Stimulated activated CD4-positive, alpha-beta T cell treated with anti-CD3 and anti-CD28 coated beads, Interleukin-1b, Interleukin-23, amount 100 ng/mL, for 1 hour (primary cell): ENCODE measurements at places on chromosomes 6 and 20.
A peak's percentile ranks its signal among the peaks of the same experiment; 100 is the strongest.

DNA sequence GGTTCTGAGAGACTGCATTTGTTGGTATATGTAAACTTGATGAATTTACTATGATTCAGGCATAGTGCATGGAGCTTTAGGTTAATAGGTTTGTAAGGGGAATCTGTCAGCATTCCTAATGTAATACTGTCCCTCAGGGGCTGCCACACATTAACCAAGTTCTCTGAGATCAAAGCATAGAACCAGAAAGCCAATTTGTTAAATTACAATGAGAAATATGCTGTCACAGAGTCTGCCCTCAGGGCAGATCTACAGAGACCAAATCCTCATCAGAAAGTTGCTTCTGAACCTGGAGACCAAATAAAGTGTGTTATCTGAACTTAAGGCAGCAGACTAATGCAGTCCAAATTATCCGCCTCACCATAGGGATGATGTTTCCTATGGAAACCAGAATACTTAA, 250.8 kb upstream of the HTR1E start:
- DNase-seq, result no peak

GRCh38 chr20:17666481-17666880, 15.6 kb downstream of the RRBP1 start:
- no peak for DNase-seq

GRCh38 chr6:144033816-144034735, 26.0 kb upstream of the PLAGL1 start:
- DNase-seq, result no peak

- DNase-seq, result no peak
Observed at GRCh38 chr6:45478240-45478639, 100.5 kb upstream of the SUPT3H start.

DNA sequence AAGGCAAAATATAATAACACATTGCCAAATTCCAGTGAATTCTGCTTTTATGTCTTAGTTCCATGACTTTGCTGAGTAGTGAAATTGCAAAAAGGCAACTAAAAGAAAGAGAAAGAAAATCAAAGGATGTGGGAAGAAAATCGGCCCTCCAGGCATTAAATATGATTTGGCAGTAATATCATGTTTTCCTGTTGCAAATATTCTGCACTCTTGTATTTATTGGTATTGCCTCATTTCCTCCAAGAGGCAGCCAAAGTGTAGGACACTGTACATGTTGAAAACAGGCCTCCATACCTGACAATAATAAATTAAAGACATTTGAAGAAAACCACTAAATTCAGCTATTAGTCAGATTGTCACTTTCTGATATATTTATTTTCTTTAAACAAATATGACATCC, 460.0 kb upstream of the NOX3 start:
- no peak for DNase-seq

GRCh38 chr6:128032042-128032441, 131.2 kb upstream of the THEMIS start:
- DNase-seq, result no peak

GRCh38 chr6:157464653-157465535, 83.9 kb downstream of the ZDHHC14 start:
- DNase-seq, result no peak

GRCh38 chr6:149484733-149485700, at the start of gene ZC3H12D:
TSS of gene ZC3H12D (minus strand) at chr6:149485014. CDS start at chr6:149474543, 10,471 bp downstream.
- DNase-seq, result peak; percentile 72

GRCh38 chr6:14883921-14884320, 361.9 kb upstream of the JARID2 start:
- no peak for DNase-seq

GRCh38 chr6:72987301-72987700, 238.0 kb downstream of the KHDC1L start:
- no peak for DNase-seq

DNA sequence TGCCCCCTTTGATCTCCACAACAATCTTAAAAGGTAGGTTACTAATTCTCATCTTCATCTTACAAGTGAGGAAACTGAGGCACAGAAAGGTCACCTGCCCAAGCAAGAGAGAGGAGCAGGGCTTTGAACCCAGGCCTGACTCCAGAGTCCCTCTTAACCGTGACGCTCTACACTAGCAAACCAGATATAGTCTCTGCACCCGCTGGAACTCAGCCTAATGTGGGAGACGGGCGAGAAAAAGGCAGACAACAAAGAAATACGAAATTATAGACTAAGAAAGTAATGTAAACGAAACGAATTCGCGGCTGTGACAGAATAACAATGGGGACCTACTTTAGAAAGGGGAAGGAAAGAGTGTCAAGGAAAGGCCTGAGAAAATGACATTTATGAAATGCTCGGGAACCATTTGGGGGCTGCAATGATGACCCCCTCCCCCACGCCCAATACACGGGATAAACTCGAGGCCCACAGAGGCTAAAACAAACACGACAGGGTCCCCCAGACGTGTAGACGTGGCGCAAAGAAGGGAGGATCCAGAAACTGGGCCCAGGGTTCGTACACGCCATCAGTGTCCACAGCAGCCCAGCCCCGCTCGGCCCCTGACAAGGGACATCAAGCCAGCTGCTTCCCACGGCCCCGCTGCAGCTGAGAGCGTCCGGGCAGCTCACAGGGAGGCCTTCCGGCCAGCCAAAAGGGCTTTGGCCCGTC, 637 bp downstream of the TRPC4AP start:
- DNase-seq, result no peak

DNA sequence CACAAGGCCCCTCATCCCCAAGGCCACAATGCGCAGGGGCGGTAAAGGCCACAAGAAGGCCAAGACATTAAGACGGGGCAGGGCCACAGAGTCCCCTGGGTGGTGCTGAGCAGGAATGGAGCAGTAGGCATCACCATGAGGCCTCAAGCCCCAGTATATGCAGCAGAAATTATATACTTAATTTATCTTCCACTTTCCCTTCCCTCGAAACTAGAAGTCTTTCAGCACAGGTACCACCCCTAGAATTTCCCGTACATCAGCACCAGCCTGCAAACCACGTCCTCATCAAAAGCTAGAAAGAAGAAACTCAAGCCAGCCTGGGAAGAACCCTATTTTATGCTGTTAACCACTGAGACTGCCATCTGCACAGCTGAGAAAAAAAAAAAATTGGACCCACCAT, 89.4 kb downstream of the PLG start:
- DNase-seq, result no peak

GRCh38 chr6:19571176-19571575, 266.0 kb upstream of the ID4 start:
- DNase-seq, result no peak

DNA sequence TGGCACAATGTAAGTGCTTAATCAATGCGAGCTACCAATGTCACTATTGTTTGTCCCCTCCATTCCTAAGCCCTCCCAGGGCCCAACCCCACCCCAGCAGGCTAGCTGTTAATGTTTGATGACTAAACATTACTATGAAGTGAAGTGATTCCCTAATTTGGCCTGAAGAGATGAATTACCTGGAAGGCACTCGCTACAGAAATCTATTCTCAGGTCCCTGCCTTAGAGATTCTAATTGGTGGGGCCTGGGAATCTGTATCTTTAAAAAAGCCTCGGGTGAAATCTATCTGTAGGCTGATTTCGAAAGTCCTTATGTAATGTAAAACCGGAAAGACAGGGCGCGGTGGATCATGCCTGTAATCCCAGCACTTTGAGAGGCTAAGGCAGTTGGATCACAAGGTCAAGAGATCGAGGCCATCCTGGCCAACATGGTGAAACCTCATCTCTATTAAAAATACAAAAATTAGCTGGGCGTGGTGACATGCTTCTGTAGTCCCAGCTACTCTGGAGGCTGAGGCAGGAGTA, 16.9 kb upstream of the SNAI1 start:
- no peak for DNase-seq

DNA sequence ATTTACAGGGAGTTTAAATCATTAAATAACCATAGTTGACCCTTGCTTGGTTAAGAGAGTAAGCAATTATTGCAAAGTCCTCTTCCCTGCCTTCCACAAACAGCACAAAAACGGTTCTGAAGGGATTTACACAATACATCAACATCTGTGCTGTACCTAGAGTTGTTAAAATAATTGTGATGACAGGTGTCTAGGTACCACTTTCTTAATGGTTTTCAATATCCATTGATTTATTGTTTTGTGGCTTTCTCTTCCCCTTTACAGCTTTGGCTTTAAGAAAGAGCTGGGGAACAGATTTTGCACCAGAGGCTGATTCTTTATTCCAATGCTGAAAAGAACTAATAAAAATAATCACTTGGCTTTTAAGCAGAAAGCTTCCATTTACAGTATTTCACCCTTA, 598 bp upstream of the SOX4 start:
- DNase-seq, result no peak

DNA sequence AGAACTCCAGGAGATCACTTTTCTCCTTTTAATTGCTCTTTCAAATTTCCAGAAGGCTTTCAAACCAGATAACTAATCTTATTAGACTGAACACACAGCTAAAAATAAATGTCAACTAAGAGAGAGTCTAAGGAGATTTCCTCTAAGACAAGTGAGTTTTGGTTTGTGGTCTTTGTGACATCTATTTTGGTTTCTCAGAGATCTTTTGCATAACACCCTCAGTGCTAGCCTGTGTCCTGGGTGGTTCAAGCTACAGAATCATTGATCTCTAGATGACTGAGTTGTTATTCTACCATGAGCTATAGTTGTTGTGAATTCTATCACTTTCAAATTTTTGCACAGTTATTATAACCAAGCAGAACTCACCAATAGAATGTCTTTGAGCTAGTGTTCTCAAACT, 49.1 kb upstream of the PLCB4 start:
- DNase-seq, result no peak

- no peak for DNase-seq
Observed at GRCh38 chr6:28980137-28980851, 24.8 kb downstream of the ZNF311 start.

GRCh38 chr6:127864701-127865100, 36.2 kb downstream of the THEMIS start:
- DNase-seq, result no peak

DNA sequence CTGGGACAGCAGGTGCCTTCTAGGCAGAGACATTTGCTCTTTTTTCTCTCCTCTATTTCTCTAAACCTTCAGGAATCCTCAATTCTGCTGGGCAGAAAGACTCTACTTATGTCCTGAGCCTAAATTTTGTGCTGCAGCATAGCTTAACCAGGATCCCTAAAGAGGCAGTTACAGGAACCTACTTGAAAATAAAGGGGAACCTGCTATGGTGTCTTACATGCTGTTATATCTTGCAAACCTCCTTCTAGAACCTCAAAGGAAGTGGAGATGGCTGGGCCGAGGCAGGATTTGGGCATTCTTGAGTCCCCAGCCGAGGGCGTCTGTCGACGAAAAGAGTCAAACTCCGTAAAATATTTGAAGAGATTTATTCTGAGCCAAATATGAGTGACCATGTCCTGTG, 17.1 kb upstream of the GMNN start:
- DNase-seq, result no peak

DNA sequence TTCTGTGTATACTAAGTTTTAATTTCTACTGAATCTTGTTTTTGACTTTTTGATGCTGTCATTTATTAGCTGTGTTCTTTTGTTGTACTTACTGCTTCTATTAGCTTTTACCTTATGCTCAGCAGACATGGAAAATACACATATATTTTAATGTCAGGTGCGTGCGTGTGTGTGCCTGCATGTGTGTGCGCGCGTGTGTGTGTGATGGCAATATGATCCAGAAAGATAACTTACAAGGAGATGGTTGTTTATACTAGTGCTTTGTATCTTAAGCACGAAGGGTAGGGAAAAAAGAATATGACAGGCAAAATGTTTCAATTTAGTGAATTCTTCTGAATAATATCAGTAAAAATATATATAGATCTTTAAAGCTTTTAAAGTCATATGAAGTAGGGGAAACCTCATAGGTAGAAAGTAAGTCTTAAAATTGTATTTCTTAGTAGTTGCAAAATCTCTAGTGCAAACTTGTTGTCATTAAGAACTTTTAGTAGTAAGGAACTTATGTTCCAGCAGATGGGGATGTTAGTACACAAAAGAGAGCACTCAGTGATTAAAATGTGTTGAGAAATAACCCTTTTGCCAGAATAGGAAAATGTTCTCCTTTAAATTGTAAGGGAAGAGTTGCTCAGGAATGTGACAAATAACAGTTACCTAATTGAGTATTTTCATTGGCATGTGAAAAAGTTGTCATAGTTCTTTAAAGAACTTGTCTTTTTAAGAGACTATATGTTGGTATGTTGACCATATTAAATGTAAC, 13.2 kb downstream of the QKI start:
- DNase-seq, result no peak

- DNase-seq, result no peak
Observed at GRCh38 chr20:43185901-43186300, 3.8 kb downstream of the PTPRT start.

- no peak for DNase-seq
Observed at GRCh38 chr6:93036835-93037234, 382.5 kb downstream of the EPHA7 start.

GRCh38 chr20:3616250-3616649, 46.9 kb downstream of the GFRA4 start:
- no peak for DNase-seq

GRCh38 chr6:44039839-44040350, 87.4 kb downstream of the MRPL14 start:
- no peak for DNase-seq

- no peak for DNase-seq
Observed at GRCh38 chr6:25756382-25757363, 2.1 kb downstream of the SLC17A4 start.

GRCh38 chr20:31837896-31838397, 7.5 kb downstream of the FOXS1 start:
- DNase-seq, result no peak

DNA sequence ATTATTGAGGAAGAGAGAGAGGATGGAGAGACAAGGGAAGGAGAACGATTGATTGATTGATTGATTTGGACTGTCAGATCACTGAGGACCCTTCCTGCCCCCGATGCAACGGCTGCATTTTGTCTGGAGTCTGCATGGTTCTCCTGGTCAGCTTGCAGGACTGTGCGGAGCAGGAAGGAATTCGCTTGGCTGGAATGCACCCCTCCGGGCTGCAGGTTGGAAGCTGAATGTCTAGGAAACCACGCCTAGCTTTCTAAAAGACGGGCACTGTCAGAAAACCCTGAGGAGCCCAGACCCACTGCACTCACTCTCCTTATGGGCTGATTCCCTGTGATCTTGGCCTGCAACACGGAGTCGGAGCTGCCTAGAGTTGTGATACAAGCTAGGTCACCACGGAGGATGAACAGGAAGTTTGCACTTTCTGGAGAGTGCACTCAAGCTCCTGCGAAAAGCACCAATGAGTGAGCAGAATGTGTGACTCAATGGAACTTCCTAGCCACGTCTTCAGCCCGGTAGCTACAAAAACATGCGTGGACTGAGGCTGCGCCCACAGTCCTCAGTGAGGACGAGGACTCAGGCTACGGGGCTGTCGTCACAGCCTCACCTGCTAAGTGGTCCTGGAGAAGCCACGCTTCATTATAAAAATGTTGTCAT, 14.4 kb downstream of the DACT2 start:
- no peak for DNase-seq

- no peak for DNase-seq
Observed at GRCh38 chr6:1123386-1124375, 188.2 kb upstream of the FOXQ1 start.
